CD4-positive, alpha-beta T cell treated with Interleukin-17A for 4 hours (primary cell): ENCODE measurements at places on chromosomes 2 and 18.

GRCh38 chr2:232365621-232366321 is 12.8 kb upstream of the ALPP start:
- DNase-seq: no peak

- no peak for DNase-seq
Observed at GRCh38 chr2:26648516-26648915, 7.3 kb upstream of the CIB4 start.

DNA sequence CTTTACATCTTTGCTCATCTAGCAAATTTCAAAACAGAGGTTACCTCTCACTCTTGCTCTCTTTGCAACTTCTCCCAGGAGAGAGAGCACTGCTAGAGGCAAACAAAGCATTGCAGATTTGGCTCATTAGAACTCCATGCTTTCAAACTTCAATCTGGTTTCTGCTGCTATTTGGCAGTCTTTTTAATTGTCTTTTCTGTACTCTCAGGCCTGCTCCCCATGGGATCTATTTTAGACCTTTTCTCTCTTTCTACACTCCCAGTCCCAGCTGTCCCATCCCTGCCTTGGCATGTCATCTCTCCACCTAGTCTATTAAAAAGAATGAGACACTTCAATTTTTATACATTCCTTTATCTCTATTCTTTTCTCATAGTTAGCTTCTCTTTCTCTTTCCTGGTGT is 15.2 kb downstream of the KCNJ3 start:
- DNase-seq: no peak

- no peak for DNase-seq
Observed at GRCh38 chr2:60742419-60742818, 13.6 kb upstream of the PAPOLG start.

- no peak for DNase-seq
Observed at GRCh38 chr2:78978340-78978739, 47.2 kb upstream of the REG3G start.

GRCh38 chr2:165082479-165082878 is 121.4 kb downstream of the SCN3A start:
- no peak for DNase-seq

- no peak for DNase-seq
Observed at GRCh38 chr2:6081955-6082624, 389.9 kb downstream of the SOX11 start.

DNA sequence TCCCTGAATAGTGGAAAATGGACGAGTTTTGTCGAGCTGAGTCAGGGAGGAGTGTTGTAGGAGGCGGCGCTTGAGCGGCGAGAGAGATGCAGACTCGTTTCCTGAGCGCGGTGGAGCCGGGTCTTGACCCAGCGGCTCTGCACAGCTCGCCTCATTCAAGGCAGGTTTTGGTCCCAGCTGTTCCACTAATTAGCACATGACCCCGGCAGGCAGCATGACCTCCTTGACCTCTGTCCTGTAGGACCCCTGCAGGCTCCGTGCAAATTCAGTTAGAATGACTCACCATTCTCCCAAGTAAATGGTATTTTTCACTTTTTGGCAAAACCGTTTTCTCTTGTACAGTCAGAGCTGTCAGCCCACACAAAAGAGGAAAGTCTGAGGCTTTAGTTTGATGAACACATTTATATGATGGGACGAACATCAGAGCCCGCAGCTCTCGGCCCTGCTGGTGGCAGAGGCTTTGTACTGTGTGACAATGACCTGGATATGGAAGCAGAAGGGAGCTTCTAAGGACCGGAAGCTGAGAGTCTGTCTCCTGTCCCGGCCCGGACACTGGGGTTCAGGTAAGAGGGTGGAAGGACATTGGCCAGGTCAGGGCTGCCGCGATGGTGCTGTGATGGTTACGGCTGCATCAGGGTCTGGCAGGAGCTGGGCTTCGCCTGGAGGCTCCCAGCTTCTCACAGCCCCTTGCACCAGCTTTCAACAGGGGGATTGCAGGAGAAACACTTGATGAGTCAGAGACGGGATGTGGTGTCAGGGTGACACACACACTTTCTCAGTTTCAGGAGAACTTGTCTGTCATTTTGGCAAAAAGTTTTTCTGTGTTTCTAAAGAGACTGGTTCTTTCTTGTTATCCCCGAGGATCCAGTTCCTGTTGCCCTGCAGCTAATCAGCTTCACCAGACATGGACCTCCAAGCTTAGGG is 29.9 kb upstream of the ALKAL2 start:
- DNase-seq: peak; percentile 18

- DNase-seq: no peak
Observed at GRCh38 chr2:110772383-110772755, 40.0 kb downstream of the ACOXL start.

GRCh38 chr2:238939521-238940403 is 91.9 kb downstream of the TWIST2 start:
- no peak for DNase-seq

DNA sequence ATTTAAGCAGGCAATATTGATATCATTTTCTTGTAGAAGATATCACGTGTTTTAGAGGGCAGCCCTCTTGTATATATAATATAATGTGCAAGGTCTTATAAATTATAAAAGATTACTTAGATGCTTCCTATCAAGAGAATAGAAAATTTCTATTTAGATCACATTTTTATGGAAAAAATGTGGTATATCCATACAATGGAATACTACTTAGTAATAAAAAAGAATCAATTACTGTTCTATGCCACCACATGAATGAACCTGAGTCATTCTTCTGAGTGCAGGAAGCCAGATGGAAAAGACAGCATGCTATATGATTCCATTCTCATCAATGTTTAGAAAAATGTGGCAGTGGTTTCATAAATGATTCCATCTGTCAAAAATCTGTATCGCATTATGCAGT is 23.6 kb downstream of the CYP27C1 start:
- DNase-seq: no peak

- no peak for DNase-seq
Observed at GRCh38 chr2:216279459-216279858, 92.8 kb downstream of the MARCHF4 start.

DNA sequence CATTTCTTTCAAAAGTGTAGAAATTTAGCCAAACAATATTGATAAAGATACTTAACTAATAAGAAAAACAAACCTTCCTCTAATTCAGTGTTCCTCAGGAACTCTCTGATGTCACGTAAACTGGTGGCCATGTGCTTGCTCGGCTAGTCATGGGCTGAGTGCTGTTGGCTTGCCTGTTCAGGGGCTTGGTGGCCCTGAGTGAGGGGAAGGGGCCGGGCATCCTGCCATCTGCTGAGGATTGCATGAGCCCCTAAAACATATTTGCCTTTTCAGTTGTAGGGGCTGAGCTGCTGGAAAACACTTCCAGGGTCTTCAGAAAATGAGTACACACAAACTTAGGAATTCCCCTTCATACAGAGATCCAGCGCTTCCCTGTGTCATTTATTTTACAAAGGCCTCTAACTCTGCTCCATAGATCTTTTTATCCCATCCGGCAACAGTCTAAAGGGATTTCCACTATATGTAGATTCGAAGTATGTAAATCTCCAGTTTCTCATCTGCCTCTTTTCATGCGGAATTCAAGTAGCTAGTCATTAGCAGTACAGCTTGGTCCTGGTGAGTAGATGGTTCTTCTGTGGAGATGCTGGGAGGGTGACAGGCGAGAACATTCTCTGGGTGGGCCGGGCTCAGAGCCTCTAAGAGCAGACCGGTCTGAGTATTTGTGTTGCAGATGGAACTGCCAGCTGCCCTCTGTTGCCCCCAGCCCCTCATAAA is 20.1 kb upstream of the NFATC1 start:
- DNase-seq: no peak

GRCh38 chr2:241505781-241506201 is 2.6 kb downstream of the STK25 start:
- no peak for DNase-seq

- DNase-seq: no peak
Observed at GRCh38 chr2:223418131-223418530, 184.0 kb downstream of the SCG2 start.

- no peak for DNase-seq
Observed at GRCh38 chr2:227057060-227057459, 106.9 kb downstream of the COL4A4 start.

DNA sequence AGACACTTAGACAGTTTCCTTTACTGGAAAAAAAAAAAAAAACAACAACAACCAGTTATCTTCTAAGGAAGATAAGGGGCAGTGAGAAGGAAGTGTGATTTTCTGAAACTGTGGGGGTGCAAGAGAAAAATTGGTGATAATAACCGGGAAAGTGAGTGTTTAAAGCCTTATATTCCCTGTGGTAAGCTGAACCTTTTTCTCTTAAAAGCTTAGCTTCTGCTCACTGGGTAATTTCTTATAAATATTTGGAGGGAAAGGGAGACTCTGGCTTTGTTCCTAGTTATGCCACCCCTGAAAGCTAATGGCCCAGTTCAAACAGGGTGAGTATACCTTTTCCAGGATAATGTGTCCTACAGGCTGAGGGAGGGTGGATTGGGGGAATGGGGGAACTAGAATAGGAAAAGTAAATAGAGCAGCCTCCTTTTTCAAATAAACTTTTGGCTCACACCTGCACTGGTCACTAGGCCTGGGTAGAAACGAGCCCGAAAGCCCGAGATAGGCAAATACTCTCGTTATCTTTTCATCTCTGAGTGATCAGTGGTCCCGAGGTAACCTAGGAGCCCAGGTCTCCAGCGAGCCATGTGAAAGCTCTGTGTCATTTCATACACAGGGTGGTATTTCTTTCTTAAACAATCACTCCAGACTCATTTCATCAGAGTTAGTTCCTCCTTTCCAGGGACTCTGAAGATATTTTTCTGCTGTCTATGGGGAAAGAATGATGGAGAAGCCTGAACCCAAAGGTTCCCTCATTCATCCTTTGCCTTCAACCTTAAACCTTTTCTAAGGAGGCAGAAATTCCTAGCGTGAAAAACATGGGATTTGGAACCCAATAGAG is 15.5 kb upstream of the SRBD1 start:
- DNase-seq: no peak

DNA sequence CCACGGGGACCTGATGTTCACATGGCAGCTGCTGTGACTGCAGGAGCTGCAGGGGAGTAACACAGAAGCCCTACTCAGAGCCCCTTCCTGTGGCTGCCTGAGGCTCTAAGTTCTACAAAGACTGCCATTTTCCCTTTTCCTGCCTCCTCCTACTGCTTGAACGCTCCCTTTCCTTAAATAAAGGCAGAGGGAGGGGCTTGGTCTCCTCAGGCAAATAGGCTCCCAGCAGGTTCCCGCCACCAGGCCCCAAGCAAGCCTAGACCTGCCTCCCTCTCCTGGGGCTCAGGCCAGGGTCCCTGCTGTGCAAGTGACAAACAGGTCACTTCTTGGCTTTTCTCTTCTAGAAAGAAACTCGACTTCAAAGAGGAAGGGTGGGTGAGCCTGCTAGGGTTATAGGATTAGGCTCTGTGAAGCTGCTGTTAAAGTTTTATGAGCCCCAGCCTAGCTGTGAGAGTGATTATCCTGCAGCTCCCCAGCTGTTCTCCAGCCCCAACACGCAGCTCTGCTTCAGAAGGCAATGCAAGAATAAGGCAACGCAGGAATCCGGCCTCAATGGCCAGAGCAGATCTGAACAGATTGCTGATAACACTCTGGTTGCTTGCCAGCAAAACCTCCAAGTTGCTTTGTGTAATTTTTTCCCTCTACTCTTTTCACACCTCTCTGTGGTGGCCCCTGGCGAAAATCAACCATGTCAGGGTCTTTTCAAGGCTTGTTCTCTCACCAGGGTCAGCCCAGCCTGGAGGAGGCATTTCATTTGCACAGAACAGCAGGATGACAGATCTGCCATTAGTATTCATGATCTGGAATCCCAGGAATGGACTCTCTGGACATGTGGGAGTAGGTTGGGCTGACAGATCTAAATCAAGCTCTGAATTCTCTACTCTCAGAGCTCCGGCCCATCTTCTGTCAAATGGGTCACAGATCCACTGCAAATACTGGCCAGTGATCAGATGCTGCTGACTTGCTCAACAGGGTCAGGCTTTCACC is 71.3 kb downstream of the MRO start:
- DNase-seq: no peak

GRCh38 chr18:45997700-45998151 is 30.6 kb upstream of the EPG5 start:
- DNase-seq: peak; percentile 54

- DNase-seq: peak; percentile 60
Observed at GRCh38 chr2:43877782-43878464, 39.2 kb downstream of the ABCG8 start.

- no peak for DNase-seq
Observed at GRCh38 chr2:2839393-2839781, 508.3 kb upstream of the MYT1L start.
